ENCODE measurements at places on chromosomes 1 and 21.

DNA sequence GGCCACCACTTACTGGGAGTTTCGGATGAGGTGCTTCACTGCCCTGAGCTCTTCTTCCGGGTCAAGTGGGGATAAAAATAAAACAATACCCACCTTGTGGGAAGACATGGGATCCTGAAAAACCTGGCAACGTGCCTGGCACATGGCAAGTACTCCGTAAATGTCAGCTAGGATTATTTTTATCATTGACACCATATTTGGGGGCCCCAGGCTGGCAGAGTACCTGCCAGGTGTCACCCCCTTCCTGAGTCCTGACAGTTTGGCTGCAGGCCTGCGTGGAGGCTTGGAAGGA, 9.2 kb upstream of the EPHA2 start:
- DNase-seq = no peak

GRCh38 chr1:48084826-48085225, 87.6 kb upstream of the TRABD2B start:
- no peak for DNase-seq

- DNase-seq = no peak
Observed at GRCh38 chr1:204736836-204737235, 51.3 kb upstream of the LRRN2 start.

GRCh38 chr1:232048481-232048880, 421.9 kb downstream of the DISC1 start:
- DNase-seq = no peak

DNA sequence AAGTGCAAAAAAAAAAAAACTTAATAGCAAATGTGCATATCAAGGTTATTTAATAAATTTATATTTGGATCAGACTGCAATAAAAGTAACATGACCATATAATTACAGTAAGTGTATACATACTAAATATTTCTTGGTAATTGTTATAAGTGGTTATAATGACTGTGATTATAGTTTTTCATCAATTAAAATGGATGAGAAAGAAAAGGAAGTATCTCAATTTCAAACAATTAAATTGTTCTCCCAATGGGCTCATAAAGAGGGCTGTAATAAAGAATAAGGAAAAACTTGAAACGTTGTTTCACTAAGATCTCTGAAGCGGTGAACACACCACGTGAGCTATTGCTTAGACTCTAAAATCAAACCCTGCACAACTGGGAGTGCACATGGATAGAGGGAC, 104.1 kb downstream of the CDC42BPA start:
- no peak for DNase-seq

DNA sequence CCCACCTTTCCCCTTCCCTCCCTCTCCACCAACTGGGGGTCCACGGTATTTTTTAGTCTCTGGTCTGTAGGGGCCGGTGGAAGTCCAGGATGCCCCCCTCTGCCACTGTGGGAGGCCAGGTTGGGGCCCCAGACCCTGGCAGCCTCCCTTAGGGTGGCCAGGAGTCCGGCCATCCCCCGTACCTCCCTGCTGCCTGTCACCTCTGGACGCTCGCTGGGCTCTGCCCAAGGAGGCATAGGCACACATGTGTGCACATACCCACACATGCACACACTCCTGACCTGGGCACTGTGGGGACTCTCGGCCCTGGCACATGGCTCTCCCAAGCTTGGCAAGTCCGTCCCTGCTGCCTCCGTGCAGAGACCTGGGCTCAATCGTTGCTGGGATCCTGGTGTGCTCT, 53.0 kb downstream of the DISP3 start:
- no peak for DNase-seq

DNA sequence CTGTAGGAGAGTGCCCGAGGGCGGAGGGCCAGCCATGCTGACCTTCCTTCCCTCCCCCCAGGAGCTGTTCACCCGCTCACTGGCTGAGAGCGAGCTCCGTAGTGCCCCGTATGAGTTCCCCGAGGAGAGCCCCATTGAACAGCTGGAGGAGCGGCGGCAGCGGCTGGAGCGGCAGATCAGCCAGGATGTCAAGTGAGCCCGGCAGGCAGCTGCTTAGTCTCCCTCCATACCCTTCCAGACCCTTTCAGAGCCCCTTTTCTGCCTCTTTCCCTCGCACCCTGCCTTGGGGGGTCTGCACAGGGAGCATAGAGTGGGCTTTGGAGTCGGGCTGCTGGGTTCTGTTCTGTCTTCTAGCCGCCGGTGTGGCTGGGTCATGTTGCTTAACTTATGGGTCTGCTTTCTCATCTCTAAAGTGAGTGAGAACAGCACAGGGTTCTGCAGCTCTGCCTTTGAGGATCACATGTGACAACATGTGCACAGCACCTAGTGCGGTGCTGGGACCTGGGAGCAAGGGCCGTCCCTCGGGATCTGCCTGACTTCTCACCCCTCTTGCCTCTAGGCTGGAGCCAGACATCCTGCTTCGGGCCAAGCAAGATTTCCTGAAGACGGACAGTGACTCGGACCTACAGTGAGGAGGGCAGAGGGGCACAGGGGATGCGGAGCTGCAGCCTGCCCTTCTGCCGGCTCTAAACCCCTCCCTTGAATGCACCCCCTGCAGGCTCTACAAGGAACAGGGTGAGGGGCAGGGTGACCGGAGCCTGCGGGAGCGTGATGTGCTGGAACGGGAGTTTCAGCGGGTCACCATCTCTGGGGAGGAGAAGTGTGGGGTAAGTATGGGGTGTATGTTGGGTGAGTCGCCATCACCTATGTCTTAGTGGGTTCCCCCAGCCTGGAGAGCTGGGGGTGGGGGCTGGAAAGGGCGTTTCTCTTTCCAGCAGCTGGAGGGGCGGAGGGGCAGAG, 6.2 kb downstream of the AMPD2 start:
- DNase-seq = peak; percentile 67

DNA sequence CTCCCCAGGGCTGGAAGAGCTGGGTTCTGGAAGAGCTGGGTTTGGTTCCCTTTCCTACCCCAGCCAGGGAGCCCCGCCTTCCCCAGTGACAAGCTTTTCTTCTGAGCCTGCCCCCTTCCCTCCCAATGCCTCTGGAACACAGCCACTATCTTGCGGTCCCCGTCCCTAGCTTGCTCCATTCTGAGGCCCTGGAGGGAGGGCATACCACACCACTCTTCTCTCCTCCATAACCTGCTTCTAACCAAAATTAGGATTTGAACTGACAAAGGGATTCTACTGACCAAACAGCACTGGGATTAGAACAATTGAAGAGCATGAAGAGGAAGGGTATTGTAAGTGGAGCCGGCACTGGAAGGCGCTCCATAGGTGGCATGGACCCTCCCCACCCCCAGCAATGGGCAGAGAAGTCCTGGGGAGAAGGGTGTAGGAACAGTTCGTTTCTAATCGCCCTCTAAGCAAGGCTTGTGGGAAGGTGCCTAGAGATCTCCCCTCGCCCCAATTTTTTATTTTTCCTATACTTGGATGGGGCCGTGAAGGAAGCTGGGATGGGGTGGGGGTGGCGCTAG, 690 bp downstream of the C1orf216 start:
- DNase-seq = peak; percentile 85

Measured in right cardiac atrium (tissue), 5 donors.